ENCODE measurements at places on chromosomes 2 and 18.

GRCh38 chr2:195106681-195107380, 550.2 kb upstream of the SLC39A10 start:
- no peak for DNase-seq

DNA sequence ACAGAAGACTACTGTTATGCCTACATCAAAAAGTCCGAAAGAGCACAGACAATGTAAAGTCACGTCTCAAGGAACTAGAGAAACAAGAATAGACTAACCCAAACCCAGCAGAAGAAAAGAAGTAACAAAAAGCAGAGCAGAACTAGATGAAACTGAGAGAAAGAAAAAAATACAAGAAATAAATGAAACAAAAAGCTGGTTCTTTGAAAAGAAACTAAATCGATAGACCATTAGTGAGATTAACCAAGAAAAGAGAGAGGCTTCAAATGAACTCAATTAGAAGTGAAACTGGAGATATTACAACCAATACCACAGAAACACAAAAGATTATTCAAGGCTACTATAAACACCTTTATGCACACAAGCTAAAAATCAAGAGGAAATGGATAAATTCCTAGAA, 271.8 kb downstream of the MBD2 start:
- no peak for DNase-seq

- no peak for DNase-seq
These were observed 240.5 kb downstream of the MREG start for GRCh38 chr2:215772634-215773563.

DNA sequence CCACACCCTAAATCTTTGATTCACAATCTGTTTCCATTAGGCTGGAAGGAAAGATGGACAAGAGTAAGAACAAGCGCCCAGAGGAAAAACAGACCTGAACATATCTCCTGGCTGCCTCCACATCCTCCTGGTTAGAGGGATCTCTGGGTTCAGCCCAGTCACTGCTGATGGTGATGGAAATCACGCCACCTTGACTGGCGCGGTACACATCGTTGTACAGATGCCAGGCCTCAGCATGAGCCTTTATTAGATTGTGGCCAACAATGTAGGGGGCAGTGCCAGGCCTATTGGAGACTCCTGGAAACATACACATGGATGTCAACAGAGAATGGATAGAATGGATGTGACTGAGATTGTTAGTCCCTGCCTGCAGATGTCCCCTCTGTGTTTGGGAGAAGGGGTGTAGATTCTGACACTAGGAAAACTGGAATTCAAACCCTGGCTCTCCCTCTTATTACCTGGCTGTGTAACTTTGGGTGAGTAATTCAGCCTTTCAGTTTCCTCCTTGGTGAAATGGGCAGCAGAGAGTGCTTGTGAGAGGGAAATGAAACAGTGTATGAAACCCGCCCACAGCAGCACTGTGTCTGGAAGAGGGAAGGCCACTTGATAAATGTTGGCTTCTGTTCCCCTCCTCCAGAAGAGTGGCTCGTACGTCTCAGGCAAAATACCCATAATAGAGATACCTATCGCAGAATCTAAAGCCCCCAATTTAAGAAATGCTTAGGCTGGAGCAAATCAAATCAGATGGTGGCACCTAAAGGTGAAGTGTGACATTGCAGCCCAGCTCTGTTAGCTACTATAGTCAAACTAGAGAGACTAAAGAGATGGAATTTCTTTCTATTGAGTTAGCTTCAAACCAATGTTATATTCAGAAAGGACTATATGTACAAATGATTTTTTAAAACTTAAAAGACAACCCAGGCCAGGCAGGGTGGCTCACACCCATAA, 36.2 kb downstream of the LCT start:
- no peak for DNase-seq

- DNase-seq = no peak
These were observed 166.3 kb upstream of the MC4R start for GRCh38 chr18:60538891-60539290.

Data from fibroblast of upper back skin (primary cell).